AML-193 (cell line): ENCODE measurements at places on chromosomes 7 and 10.

DNA sequence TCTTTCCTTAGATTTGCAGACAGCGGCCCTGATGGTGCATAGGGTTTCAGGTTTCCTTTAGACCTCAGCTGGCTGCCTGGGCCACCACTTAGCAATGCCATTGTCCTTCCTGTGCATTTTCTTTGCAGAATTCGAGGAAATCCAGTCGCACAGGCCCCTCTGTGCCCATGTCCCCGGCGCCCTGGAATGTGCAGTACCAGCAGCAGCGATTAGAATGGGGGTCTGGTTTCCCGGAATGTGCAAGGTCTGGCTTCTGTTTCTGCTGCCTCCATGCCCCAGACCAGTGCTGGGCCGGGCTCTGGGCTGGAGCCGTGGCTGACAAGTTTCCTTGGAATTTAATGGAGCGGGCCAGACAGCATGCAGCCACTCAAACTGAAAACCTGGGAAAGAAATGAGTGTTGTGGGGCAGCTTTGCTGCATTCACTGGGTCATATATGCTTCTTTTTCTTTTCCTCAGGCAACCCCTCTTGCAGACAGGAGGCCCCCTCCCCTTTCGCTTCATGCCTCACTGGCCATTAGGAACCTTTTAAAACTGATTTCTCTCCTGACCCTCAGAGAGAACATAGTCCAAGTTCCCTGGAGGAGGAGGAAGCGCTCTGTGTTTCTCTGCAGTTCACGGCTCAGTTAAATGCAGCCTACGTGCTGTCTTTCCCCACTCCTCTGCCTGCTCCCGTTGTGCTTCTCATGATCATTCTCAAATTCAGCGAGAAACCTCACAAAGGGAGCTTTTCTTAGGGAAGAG lies 14.4 kb downstream of the HTRA1 start:
- DNase-seq: no peak

DNA sequence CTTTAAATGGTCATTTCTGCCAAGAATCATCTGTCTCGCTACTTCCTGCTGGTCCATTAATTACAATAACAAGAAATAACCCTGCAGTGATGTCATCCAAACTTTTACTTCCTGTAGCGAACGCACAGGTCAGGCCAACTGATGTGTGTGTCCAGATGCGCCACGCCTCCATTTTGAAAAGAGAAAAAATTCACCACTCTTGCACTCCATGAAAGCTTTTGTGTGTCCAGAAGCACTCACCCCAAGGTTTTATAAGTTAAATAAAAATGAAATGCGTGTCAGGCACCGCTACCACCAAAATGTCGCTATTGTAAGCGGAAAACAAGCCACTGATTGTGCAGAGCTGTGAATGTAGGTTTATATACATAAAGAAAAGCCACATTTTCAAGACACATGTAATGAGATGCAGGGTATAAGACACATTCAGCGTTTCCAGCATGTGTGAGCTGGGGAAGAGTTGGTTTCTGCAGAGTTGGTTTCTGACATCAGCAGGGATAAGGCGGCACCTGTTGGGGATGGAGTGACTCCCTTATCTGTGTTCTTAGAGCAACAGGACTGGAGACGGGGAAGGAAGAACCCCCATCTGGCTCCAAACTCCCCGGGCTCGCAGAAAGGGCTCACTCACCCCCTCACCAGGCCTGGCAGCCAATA lies 83.3 kb downstream of the CTBP2 start:
- no peak for DNase-seq

DNA sequence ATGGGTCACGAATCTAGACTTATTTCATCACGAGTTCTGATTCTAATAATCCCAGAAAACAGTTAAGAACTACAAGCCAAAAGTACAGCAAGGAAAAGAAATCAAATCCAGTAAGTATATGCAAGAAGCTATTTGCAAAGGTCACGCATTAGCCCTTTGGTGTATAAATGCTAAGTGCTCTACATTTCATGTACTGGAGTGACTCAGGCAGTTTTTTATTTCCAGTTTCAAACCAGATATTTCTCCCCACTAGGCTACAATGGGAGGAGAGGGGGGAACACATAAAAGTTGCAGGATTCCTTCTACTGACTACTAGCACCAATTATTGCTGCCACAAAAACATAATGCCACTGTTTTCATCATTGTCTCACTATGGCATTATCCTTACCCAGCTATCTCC lies 148.0 kb downstream of the NRCAM start:
- DNase-seq: no peak

DNA sequence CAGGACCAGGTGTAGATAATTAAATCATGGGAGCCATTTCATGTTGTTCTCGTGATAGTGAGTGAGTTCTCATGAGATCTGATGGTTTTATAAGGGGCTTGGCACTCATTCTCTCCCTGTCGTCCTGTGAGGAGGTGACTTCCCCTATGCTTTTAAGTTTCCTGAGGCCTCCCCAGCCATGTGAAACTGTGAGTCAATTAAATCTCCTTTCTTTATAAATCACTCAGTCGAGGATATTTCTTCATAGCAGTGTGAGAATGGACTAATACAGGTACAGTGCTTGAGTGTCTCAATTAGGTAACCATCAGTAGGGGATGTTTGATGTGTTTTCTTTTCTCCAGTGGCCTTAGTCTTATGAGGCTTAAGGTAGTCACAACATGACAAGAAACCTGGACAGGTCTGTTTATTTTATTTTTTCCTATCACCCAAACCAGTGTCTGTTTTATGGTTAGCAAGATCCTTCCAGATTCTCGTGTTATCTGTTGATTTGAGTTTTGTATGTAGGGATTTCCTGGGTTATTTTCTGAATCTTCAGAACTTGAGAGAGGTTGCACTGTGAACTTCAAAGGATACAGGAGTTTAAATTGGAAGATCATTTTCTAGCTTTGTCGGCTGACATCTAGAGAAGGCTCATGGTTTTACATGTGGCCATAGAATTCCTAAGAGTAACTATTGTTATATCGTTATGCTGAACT lies 32.1 kb downstream of the UMAD1 start:
- no peak for DNase-seq

DNA sequence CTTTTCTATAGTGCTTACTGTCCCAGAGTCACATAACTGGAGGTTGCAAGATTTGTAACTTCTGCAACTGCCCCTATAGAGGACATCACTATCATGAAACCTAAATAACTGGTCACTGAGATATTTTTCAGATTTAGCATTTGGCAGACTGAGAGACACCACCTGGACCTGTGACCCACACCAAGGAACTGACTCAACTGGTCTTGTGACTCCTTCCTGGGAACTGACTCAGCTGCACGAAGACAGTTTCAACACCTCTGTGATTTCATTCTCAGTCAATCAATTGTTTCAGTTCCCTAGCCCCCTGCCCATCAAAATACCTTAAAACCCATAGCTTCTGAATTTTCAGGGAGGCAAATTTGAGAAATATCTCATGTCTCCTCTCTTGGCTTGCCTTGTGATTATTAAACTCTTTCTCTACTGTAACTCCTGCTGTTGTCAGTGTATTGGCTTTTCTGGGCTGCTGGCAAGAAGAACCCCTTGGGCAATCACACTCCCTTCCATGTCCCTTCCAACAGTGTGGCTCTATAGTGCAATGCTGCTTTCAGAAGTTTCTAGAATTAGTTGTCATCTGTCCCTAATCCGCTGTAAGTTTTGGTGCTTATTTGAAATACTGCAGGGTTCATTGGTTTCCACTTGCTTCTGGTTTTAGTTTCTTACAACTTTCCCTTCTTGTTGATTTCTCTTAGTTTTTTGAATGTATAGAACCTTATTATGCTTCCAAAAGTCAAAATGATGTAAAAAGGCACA lies 127.8 kb upstream of the ADCY1 start:
- DNase-seq: no peak

DNA sequence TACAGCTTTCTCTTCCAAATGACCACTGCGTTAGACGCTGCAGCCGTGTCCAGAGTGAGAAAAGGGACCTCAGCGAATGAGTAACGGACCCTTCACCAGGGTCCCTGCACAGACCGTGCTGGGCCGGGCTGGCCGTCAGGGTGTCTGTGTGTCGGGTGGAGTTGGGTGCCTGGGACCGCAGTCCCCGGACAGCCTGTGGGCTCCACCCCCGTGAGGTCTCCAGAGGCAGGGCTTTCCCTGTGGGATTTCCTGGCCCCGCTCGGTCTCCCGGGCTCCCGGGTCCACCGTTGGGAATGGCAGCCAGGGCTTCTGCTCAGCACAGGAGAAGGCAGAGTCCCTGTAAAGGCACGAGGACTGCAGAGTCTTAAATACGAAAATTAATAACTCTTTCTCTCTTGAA lies 509.7 kb downstream of the TCERG1L start:
- DNase-seq: no peak

- DNase-seq: no peak
Measured at GRCh38 chr7:107179326-107180164, 10.7 kb downstream of the HBP1 start.

- DNase-seq: no peak
Measured at GRCh38 chr10:132516771-132517725, 20.5 kb upstream of the INPP5A start.

GRCh38 chr10:21479570-21480315 lies 45.7 kb downstream of the SKIDA1 start:
- no peak for DNase-seq

DNA sequence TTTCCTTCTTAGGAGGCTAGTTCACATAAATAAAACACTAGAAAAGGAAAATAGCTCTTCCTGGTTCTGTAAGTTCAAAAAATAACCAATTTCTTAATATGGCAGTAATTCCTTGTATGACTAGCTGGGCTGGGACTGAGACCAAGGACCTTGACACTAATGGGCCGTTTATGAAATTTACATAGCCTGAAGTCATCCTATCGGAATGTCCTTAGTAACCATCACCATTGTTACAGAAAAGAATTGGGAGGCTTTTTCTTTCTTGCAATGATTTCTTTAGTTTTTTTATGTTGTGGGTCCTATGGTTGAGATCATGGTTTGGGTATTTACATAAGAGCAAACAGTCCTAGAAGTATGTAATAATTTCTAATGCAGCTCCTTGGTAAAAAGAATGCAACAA lies 87.1 kb upstream of the HDAC9 start:
- no peak for DNase-seq

- no peak for DNase-seq
Measured at GRCh38 chr7:23043441-23043840, 29.5 kb upstream of the HYCC1 start.

- DNase-seq: no peak
Measured at GRCh38 chr7:50349963-50350944, 45.7 kb downstream of the IKZF1 start.

DNA sequence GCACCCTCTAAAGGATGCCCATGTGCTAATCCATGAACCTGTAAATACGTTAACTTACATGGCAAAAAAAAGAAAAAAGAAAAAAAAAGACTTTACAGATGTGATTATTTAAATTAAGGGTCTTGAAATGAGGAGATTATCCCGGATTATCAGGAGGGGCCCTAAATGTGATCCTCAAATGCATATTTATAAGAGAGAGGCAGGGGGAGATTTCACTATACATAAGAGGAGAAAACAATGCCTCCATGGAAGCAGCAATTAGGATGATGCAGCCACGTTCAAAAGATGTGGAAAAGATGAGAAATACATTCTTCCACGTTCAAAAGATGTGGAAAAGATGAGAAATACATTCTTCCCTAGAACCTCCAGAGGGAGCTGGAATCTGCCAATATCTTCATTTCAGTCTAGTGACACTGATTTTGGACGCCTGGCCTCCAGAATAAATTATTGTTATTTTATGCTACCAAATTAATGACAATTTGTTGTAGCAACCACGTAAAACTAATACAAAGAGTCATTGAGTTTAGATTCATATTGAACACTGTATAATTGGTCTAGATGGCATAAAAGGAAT lies 328.4 kb upstream of the GNAI1 start:
- no peak for DNase-seq

- no peak for DNase-seq
Measured at GRCh38 chr10:101939008-101939648, 95.5 kb upstream of the KCNIP2 start.

- no peak for DNase-seq
Measured at GRCh38 chr7:7099584-7100014, 82.7 kb upstream of the C1GALT1 start.

DNA sequence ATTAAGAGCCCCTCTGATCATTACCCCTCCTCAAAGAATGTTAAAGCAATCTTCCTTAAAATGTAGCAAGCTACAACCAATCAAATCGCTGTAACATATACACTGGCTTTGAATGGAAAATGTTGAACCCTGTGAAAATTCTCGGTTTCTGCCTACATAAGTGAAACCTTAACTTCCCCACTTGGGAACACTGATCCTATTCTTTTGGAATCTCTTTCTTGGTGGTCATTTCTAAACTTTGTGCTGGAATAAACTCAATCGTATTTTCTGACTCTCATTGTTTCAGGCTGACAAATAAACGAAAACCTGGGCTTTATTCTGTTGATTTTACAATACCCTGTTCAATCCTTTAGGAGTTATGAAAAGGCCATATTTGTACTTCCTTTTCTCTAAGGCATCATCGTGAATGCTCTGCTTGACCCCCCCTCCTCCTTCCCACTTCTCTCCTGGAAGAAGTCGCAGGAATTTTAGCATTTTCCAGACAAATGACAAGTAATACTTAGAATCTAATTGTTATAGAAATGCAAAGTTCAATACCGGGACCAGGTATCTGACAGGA lies 155.1 kb upstream of the FAM13C start:
- no peak for DNase-seq

DNA sequence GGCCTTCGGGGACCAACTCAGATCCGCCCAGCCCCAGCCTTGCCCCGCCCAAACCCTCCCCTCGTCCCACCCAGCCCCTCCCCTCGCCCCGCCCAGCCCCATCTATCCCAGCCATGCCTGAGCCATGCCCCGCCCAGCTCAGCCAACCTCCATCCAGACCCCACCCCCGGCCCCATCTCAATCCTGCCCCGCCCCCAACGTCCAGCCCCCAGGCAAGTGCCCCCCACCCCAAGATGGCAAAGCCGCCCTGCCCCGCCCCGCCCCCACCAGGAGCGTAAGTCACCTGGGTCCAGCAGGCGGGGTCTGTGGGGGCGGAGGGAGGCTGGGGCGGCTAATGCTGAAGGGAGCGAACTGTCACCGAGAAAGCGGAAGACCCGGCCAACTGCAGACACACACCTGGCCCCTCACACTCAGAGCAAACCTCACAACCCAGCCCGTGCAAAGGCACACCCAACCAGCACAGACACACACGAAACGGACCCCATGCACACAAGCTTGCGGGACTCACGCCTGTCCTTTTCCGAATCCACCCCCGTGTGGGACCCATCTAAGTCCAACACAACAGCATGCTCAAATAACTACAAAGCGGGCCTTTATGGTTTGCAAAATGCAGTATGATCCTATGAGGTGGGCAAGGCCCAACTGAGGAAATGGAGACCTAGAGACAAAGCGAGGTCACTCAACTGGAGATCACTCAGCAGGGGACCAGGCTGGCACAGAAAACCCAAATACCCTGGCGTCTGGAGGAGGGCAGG lies 11.5 kb upstream of the OGA start:
- no peak for DNase-seq

DNA sequence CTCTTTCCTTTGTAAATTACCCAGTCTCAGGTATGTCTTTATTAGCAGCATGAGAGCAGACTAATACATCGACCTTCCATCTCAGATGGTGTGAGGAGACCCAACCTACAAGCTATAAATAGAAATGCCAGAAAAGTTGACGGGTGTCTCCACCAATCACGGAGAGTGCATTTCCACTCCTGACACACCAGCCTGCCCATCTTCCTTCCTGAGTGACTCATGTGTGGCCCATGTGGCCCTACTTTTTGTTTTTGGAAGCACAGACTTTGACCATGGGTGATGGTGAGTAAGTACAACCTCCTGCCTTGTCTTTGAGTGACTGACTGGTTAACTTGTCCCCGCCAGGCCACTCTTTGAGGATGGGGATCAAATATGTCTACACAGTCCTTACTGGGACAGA lies 147.0 kb downstream of the OAT start:
- DNase-seq: no peak

GRCh38 chr7:123797673-123798531 lies 47.1 kb upstream of the HYAL4 start:
- DNase-seq: peak; percentile 36

GRCh38 chr7:3910054-3910453 lies 609.0 kb downstream of the SDK1 start:
- DNase-seq: no peak
